ENCODE measurements at places on chromosomes 5 and 9. TPM values are rescaled to one million over a fixed set of nuclear protein-coding genes. Genes with fewer than 3 reads are reported as not detected.
A peak's percentile ranks its signal among the peaks of the same experiment; 100 is the strongest.

Gene NR5A1
- total RNA-seq, result not detected

Gene SLC45A2
- not detected for total RNA-seq

Gene CCL27
- total RNA-seq, result not detected

Gene PTPA
- total RNA-seq, result 121 TPM

Gene RETREG1
- total RNA-seq, result not detected

Gene PPWD1
- 41.9 TPM for total RNA-seq

GRCh38 chr5:41067714-41068568 lies 3.2 kb downstream of the MROH2B start:
- no peaks in the 10 kb centered on the region for H3K27me3 ChIP-seq
- DNase-seq, result no peak
- no peak overlapping the region for H3K4me3 ChIP-seq
- H3K27ac ChIP-seq, result no peak overlapping the region

DNA sequence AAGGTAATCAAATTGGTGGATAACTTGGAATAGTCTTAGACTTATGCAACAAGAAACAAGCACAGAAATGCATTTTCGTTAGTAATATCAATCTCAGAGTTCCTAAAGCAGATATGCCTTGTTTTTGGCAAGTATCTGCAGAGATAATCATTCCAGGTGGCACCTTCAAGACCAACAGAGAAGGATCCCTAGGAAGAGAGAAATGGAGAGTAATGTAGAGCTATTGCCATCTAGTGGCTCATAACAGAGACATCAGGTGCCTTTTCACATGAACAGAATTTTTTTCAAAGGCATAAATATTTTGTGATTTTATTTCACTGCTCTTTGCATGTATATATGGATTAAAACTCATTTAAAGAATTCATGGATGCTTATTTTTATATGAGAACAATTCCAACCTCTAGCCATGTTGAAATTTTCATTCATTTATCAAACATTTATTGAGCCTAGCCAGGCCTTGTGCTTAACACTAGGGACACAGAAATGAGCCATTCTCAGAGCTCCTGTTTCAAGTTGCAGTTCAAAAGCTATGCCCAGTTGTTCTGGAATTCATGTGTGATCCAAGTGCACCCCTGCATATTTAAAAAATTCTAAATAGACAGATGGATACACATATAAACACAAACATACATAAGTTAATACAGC lies 117.5 kb upstream of the OR13F1 start:
- DNase-seq, result peak; percentile 20
- no peaks in the 10 kb centered on the region for H3K27me3 ChIP-seq
- H3K4me3 ChIP-seq, result no peak overlapping the region
- H3K36me3 ChIP-seq, result no peaks in the 10 kb centered on the region
- no peak overlapping the region for H3K27ac ChIP-seq
- H3K4me1 ChIP-seq, result no peaks in the 10 kb centered on the region

DNA sequence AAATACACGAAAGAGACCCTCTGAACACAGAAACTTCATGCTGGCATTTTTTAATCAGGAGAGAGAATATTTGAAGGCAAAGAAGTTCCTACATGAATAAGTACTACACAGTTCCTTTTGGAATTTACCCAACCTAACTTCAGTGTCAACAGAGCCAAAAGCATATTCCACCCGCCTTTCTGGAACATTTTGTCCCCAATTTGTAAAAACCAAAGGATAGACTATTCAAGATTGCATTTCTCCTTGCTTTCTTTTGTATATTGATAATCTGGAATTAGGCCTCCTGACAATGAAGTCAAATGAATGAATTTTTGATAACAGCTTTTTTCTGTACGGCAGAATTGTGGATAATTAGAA lies 39.4 kb upstream of the TRAF1 start:
- H3K27me3 ChIP-seq, result no peaks in the 10 kb centered on the region
- no peaks in the 10 kb centered on the region for H3K36me3 ChIP-seq
- H3K27ac ChIP-seq, result no peak overlapping the region
- H3K4me1 ChIP-seq, result no peaks in the 10 kb centered on the region
- DNase-seq, result no peak
- H3K4me3 ChIP-seq, result no peak overlapping the region

DNA sequence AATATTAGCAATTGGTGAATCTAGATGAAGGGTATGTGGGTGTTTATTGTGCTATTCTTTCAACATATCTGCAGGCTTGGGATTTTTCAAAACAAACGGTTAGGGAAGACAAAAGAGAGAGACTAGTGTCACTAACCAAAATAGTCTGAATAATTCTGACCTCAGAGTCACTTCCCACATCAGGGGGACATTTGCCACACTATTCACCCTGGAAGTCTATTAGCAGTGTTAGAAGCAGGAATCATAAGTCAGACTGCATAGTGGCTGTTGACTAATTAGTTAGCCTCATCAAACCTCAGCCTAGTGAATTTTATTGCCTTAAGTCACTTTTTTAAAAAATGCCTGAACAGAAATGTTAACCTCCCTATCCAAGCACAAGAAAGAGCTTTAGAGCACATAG lies 169.2 kb upstream of the RGMB start:
- H3K36me3 ChIP-seq, result no peaks in the 10 kb centered on the region
- DNase-seq, result no peak
- no peak overlapping the region for H3K27ac ChIP-seq
- H3K4me1 ChIP-seq, result no peaks in the 10 kb centered on the region
- no peak overlapping the region for H3K4me3 ChIP-seq

DNA sequence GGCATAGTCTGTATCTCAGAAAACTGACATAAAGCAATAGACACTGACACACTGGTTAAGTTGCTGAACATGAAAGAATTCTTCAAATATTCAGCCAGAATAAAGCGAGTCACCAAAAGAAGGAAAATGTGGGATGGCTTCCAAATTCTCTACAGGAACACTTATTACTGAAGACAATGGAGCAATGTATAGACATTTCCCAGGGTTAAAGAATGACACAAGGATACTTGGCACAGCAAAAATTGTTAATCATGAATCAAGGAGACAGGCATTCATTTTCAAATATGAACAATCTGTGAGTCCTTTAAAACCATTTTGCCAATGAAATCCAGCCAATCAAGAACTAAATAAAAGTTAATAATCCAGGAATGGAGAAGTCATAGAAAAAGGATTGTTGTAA lies 92.5 kb downstream of the MTX3 start:
- no peaks in the 10 kb centered on the region for H3K4me1 ChIP-seq
- no peaks in the 10 kb centered on the region for H3K36me3 ChIP-seq
- no peaks in the 10 kb centered on the region for H3K27me3 ChIP-seq
- no peak overlapping the region for H3K4me3 ChIP-seq
- H3K27ac ChIP-seq, result no peak overlapping the region

DNA sequence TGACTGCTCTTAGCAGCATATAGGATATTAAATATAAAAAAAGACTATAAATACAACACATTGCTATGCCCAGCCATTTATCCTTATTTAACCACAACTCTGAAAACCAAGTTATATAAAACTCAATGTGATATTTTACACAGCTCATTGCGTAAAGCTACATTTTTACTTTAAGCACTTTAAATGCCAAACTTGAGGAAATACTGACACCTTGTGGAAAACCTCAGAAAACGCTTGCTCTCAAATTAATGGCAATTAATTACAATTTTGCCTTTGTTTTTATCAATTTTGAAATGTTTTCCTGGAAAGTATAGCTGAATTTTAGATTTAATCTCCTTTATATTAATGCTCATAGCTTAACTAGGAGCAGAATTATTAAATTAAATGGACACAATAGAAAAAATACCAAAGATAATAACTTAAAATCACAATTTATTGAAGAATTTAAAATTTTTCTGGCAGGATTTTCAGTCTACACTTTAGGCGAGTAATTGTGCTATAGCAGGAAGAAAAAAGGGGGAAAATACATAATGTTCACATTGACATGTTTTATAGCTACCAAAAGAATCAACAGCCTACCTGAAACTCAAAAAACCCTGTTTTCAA lies 25.2 kb upstream of the PLAC8L1 start:
- no peaks in the 10 kb centered on the region for H3K27me3 ChIP-seq
- H3K36me3 ChIP-seq, result peaks cover 35% of the 10 kb centered on the region
- no peak overlapping the region for H3K27ac ChIP-seq
- no peaks in the 10 kb centered on the region for H3K4me1 ChIP-seq

DNA sequence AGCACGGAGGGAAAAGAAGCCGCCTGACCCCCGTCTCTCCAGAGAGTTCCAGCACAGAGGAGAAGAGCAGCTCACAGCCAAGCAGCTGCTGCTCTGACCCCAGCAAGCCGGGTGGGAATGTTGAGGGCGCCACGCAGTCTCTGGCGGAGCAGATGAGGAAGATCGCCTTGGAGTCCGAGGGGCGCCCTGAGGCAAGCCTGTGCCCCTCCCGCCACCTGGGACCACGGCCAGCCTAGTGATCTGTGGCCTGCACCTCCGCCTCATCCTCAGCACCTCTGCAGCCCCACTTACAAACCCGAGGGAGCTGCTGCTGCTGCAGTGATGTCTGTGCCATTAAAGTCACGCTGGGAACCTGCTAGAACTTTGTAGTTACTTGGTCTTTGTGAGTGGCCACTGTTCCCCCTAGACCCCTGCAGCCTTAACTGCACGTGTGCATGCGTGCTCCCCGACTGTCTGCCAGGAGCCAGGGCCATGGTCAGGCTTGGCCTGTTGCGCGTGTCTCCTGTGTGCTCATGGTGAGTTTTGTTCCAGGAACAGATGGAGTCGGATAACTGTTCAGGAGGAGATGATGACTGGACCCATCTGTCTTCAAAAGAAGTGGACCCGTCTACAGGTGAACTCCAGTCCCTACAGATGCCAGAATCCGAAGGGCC lies 12.5 kb downstream of the SQSTM1 start:
- no peaks in the 10 kb centered on the region for H3K4me1 ChIP-seq
- H3K4me3 ChIP-seq, result no peak overlapping the region
- peaks cover 65% of the 10 kb centered on the region for H3K36me3 ChIP-seq
- no peak overlapping the region for H3K27ac ChIP-seq
- DNase-seq, result no peak

Measured in endothelial cell of umbilical vein (primary cell).